ENCODE measurements at places on chromosomes 2 and 18. TPM values are rescaled to one million over a fixed set of nuclear protein-coding genes. Genes with fewer than 3 reads are reported as not detected.

GRCh38 chr2:105804266-105804665 is 59.6 kb downstream of the NCK2 start:
- DNase-seq, result no peak

GRCh38 chr2:218202266-218202665 is 14.7 kb upstream of the ARPC2 start:
- DNase-seq, result no peak

- no peak for DNase-seq
Observed at GRCh38 chr2:28049416-28049815, 158.9 kb downstream of the BABAM2 start.

GRCh38 chr2:140117386-140117785 is 1337.2 kb upstream of the NXPH2 start:
- DNase-seq, result no peak

The TMEM198 gene
- 2.3 TPM for total RNA-seq

The SCN2A gene
- total RNA-seq, result not detected

The GKN1 gene
- total RNA-seq, result not detected

The KIF5C gene
- 1.6 TPM for total RNA-seq

Measured in Panc1 (cell line).